Left lung (tissue), 14 donors: ENCODE measurements at places on chromosomes 6 and 20. TPM values are rescaled to one million over a fixed set of nuclear protein-coding genes. Genes with fewer than 3 reads are reported as not detected.
A peak's percentile ranks its signal among the peaks of the same experiment; 100 is the strongest.

DNA sequence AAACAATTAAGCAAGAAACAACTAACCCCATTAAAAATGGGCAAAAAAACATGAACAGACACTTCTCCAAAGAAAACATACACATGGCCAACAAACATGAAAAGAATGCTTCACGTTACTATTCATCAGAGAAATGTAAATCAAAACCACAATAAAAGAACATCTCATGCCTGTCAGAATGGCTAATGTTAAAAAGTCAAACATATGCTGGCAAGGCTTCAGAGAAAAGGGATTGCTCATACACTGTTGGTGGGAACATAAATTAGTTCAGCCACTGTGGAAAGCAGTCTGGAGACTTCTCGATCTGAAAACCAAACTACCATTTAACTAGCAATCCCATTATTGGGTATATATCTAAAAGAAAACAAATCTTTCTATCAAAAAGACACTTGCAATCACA lies 217.5 kb downstream of the TINAG start:
- no peaks in the 10 kb centered on the region for H3K27me3 ChIP-seq
- H3K4me3 ChIP-seq, result no peak overlapping the region
- no peak for DNase-seq
- no peak overlapping the region for H3K27ac ChIP-seq
- H3K4me1 ChIP-seq, result no peaks in the 10 kb centered on the region
- no peaks in the 10 kb centered on the region for H3K36me3 ChIP-seq

DNA sequence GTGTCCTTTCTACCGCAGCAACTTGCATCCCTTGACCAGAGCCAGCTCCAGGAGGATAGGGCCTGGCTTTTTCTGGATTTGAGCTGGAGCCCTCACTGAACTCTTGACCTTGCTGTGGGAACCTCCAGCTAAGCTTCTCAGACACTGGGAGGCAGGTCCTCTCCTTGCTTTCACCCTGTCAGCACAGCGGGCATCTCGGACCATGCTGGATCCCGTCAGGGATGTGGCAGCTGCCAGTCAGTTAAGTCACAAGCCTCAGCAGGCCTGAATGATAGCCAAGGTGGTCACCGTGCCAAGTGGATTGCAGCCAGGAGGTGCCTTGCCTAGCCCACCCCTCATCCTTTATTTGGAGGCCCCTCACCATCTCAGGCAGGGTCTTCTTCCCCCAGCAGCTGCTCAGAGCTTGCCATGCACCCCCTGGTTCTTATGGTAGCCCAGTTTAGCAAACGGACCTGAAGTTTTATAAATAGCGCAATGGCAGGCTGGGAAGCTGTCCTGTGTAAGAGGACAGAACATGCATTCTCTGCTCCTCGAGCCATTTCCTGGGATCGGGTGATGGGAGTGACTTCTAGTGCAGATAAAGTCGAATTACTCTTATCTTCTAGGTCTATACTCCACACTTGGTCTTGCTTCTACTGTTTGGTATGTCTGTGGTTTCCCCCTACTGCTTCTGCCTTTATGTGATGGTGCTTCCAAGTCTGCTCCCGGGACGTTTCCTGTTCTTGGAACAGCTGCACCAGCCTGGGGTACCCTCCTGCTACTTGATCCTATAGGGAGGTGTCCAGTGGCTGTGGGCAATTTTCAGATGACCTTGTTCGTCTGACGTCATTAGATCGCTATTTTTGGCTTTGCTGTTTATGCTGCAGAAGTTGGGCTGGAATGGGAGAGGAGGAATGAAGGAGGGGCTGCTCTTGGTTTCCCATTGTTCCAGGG lies 7.1 kb upstream of the MYLK2 start:
- peaks cover 8% of the 10 kb centered on the region for H3K4me1 ChIP-seq
- no peak overlapping the region for H3K4me3 ChIP-seq
- H3K36me3 ChIP-seq, result no peaks in the 10 kb centered on the region
- DNase-seq, result no peak

DNA sequence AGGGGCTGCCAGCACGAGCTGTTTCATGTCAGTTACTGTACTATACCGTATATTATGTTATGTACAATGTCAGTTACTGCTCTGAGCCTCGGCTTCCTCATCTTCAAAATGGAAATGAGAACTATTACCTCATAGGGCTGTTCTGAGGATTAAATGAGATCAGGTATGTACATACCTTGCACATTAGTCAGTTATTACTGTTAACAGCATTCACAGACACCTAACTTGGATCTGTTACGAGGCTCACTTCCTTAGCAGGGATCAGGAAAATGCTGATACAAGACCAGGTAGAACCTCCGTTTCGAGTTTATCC lies 69.7 kb upstream of the TBC1D7 start:
- DNase-seq, result no peak
- H3K4me3 ChIP-seq, result no peak overlapping the region
- H3K4me1 ChIP-seq, result peaks cover 23% of the 10 kb centered on the region
- no peak overlapping the region for H3K27ac ChIP-seq
- H3K36me3 ChIP-seq, result no peaks in the 10 kb centered on the region
- H3K27me3 ChIP-seq, result no peaks in the 10 kb centered on the region

DNA sequence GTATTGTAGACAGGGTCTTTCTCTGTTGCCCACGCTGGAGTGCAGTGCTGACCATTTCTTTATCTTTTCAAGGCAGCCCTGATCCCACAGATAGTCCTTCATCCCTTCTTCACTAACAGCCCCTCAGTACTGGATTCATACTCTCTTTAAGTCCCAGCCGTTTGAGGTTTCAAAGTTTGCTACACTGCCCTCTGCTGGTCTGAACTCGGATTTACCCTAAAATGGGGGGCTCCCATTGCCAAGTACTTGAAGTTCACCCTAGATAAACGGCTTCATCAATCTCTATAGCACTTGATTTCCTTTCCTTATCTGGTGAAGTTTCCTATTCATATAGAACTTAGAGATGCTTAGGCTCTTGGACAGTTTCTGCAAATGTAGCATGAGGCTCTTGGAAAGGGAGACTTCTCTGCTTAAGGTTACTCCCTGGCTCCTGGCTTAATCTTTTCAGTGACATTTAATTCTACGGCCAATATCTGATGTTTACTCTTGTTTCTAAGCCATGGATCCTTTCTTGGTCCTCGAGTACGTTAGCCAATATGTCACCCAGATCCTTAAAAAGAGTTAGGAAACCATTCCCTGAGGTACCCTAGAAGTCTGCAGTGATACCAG lies 21.4 kb upstream of the PREP start:
- H3K36me3 ChIP-seq, result no peaks in the 10 kb centered on the region
- H3K4me3 ChIP-seq, result no peak overlapping the region
- DNase-seq, result peak; percentile 50
- no peak overlapping the region for H3K27ac ChIP-seq

DNA sequence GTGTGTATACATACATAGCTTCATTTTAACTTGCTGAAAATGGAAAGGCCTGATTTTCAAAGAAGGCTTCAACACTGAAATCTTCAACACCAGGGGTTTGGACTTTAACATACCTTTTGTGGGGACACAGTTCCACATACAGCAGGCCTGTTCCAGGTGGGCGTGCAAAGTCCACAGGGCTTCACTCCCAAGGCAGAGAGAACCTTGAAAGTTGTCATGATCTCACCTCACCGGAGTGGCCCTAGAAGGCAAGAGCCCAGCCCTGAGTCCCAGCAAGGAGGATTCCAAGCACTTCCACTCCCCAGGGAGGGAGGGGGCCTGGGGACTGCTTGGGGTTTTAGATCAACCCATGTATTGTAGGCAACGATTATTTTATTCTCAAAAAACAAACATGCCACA lies 47.2 kb downstream of the TMEM242 start:
- H3K4me3 ChIP-seq, result no peak overlapping the region
- H3K27ac ChIP-seq, result no peak overlapping the region
- H3K36me3 ChIP-seq, result no peaks in the 10 kb centered on the region
- no peak for DNase-seq
- no peaks in the 10 kb centered on the region for H3K4me1 ChIP-seq

RAET1L gene
- 0.58 TPM for total RNA-seq

GRCh38 chr6:151112130-151112529 lies 127.6 kb upstream of the AKAP12 start:
- H3K4me3 ChIP-seq, result no peak overlapping the region
- H3K4me1 ChIP-seq, result no peaks in the 10 kb centered on the region
- no peak overlapping the region for H3K27ac ChIP-seq

COL11A2 gene
- total RNA-seq, result 0.45 TPM
